ENCODE measurements at places on chromosomes 4 and X.
A peak's percentile ranks its signal among the peaks of the same experiment; 100 is the strongest.

GRCh38 chr4:74197080-74197479 lies 39.2 kb downstream of the MTHFD2L start:
- DNase-seq: no peak

GRCh38 chr4:188432328-188432727 lies 293.1 kb downstream of the TRIML1 start:
- DNase-seq: no peak

DNA sequence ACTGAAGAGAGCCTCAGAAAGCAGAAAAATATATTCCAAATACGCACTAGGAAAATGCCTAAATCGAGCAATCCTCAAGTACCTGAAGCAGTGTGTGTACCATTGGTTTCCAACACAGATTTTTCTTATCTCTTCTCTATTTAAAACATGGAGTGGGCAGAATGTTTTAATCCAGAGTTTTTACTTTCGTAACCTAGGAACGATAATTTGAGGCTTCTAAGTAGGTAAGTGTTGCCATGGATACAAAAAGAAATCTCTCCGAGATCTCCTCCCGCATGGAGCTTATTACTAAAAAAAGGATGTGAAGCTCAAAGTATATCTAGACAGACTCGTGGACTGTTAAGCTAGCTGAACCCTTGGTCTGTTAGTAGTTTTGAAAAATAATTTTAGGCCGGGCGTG lies 23.0 kb upstream of the OTUD4 start:
- DNase-seq: no peak

DNA sequence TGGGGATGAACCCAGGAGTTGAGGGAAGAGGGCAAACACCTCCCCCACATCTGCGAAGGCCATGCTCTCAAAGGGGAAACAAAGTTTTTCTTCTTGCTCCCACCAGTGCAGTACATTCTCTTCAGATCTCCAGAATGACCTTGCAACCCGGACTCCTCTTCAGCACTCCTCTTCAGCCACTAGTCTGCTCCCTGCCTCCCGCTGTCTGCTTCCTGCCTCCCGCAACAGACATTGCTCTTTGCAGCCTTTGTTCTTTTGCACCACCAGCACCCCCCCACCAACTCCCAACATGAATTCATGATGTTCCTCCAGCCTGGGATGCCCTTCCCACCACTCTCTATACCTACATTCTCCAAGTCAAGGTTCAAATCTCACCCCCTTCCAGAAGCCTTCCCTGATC lies 32.1 kb downstream of the UTP14A start:
- no peak for DNase-seq

- no peak for DNase-seq
Observed at GRCh38 chr4:168777277-168777965, 232.6 kb downstream of the CBR4 start.

- DNase-seq: no peak
Observed at GRCh38 chrX:107465932-107466620, 16.6 kb downstream of the FRMPD3 start.

- DNase-seq: no peak
Observed at GRCh38 chr4:169207436-169208089, 63.2 kb downstream of the SH3RF1 start.

GRCh38 chr4:136438645-136439044 lies 1093.6 kb downstream of the PCDH18 start:
- no peak for DNase-seq

- no peak for DNase-seq
Observed at GRCh38 chr4:3521621-3522325, 10.4 kb downstream of the LRPAP1 start.

GRCh38 chr4:89751416-89751815 lies 85.5 kb downstream of the SNCA start:
- DNase-seq: no peak

- no peak for DNase-seq
Observed at GRCh38 chr4:139214039-139214534, 37.1 kb upstream of the ELF2 start.

DNA sequence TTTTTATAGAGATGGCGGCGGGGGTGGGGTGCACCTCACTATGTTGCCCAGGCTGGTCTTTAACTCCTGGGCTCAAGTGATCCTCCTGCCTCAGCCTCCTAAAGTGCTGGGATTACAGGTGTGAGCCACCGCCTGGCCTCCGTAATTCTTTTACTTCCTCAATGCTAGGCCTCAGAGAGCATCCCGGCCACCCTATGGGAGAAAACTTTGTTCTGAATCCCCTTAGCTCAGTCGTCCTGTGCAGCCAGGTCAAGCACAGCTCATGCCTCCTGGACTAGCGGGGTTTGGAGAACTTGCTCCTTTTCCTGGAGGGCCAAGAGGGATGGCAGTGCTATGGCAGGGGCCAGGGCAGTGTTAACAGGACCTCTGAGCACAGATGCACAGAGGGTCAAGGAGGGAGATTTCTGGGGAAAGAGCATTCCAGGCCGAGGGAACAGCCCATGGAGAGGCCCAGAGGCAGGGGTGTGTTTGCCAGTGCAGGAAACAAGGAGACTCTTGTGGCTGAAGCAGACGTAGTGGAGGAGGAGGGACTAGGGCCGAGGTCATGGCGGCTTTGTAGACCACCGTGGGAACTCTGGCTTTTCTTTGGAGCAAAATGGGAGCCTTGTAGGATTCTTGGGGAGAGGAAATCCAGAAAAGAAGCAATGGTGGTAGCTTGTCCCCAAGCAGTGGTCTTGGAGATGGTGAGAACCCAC lies 9.8 kb upstream of the TNIP2 start:
- DNase-seq: no peak

- no peak for DNase-seq
Observed at GRCh38 chrX:19343085-19343534, 617 bp upstream of the PDHA1 start.

DNA sequence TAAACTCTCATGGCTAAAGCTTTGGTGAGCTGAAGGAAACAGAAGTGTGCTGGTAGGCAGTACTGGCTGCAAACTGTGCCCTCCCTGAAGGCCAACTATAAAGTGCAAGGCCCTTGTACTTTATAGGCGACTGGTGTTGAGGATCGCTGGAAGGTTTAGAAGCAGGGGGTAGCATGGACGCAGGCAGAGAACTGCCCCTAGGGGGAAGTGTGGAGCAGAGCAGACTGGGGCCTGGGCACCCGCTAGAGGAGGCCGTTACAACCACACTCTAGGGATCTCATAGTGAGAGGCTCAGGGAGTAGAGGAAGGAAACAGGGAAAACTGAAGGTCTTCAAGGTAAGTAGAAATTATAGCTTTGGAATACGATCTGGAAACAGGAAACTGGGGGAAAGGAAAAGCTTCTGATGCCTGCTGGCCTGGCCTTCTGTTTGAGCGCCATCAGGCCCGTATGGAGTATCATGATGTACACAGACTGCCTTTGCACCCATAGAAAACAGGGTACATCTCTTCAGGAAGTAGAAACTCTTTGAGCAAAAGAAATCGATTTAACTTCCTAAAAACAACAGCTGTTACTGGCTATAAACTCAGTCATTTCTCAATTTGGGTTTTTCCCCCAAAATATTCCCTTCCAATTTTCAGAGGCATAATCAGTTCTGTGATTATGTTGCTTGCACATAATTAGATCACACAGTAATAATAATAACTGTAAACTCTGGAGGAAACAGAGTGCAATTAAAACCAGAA lies 23.9 kb upstream of the TMSB4X start:
- DNase-seq: no peak

- no peak for DNase-seq
Observed at GRCh38 chrX:98299785-98300184, 1416.1 kb downstream of the RPA4 start.

DNA sequence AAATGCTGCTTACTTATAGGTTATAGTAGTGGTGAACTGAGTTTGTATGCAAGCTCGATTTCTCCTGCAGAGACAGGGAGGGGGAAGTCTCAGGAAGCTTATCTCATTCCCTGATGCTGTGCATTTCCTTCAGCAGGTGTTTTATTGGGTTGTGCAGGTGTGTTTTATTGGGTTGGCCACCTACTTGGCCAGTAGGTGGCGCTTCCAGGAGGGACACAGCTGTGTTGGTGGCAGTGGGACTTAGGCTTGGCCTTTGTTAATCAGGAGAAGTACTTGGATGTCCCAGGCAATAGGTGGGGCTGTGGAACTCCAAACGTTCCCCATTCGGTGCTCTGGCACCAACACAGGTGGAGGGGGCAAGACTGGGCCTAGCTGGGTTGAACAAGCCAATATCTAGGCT lies 196.0 kb upstream of the DCAF8L1 start:
- no peak for DNase-seq

DNA sequence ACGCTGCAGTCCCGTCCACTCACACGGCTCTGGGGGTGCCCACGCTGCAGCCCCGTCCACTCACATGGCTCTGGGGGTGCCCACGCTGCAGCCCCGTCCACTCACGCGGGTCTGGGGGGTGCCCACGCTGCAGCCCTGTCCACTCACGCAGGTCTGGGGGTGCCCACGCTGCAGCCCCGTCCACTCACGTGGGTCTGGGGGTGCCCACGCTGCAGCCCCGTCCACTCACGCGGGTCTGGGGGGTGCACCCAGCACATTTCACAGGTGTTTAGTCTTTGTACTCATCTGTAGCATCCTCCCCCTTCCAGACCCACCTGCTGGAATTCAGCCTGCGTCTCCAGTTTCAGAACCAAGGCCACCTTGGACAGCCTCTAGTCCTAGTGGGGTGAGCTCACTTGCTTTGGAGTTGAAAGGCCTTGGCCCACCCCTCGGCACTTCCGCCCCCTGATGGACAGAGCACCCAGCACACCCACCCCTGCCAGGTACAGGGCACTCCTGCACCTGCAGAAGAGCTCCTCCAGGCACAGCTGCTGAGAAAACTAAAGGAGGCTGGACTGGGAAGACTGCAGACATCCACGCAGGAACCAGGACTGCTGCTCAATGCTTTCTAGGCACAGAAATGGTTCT lies 73.0 kb downstream of the ABLIM2 start:
- no peak for DNase-seq

DNA sequence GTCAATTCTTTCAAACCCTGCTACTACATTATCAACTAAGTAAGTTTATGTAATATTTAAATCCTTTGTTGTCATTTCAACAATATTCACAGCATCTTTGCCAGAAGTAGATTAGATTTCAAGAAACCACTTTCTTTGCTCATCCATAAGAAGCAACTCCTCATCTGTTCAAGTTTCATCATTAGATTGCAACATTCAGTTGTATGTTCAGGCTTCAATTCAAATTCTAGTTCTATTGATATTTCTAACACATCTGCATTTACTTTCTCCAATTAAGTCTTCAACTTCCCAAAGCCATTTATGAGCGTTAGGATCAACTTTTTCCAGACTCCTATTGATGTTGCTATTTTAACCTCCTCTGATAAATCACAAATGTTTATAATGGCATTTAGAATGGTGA lies 66.1 kb downstream of the BMP3 start:
- no peak for DNase-seq

- no peak for DNase-seq
Observed at GRCh38 chrX:2967998-2968909, 38.1 kb upstream of the ARSH start.

DNA sequence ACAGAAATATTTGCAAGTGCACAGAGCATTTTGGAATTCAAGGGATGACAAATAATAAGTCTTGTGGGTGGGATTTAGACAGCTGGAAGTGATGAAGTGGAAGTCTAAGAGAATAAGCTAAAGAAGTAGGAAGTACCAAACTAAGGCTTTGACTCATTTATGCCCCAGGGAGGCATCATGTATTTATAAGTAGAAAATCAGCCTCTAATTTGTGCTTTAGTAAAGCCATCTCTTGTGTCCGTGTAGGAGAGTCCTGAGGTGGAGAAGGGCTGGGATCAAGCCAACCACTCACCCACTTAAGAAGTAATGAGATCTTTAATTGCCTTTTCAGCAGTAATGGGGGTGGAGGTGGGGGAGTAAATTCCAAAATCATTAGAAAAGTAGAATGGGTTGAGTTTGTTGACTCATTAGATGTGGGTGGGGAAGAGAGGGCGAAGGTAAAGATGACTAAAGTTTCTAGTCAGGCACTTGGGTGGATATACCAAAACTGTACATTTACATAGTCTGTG lies 356.7 kb downstream of the STIM2 start:
- DNase-seq: no peak

DNA sequence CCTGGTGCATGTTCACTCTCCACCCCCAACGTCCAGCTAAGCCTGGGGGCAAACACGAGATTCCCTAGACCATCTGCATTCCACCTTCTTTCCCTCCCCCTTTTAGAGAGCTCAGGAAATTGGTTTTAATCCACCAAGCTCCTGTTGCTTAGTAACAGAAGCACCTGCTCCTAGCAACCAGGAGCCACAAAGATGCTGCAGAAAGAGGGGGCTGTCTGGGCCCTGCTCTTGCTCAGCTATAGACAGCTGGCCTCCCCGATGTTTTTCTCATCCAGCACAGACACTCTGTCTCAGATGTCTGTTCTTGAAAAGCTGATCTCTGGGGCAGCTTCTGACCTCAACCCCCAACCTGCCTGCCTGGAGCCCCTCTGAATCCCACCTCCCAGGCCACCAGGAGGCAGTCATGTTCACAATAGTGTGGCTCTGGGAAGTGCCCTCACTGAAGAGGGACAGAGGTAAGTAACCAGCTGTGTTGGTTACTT lies 71.5 kb downstream of the SLC16A2 start:
- DNase-seq: no peak

- no peak for DNase-seq
Observed at GRCh38 chr4:74983253-74983635, 50.3 kb downstream of the PARM1 start.

- no peak for DNase-seq
Observed at GRCh38 chr4:146053891-146054290, 115.3 kb upstream of the ZNF827 start.

GRCh38 chr4:173152104-173152503 lies 16.5 kb upstream of the GALNT7 start:
- DNase-seq: no peak

- no peak for DNase-seq
Observed at GRCh38 chr4:90403781-90404180, 276.6 kb downstream of the CCSER1 start.

DNA sequence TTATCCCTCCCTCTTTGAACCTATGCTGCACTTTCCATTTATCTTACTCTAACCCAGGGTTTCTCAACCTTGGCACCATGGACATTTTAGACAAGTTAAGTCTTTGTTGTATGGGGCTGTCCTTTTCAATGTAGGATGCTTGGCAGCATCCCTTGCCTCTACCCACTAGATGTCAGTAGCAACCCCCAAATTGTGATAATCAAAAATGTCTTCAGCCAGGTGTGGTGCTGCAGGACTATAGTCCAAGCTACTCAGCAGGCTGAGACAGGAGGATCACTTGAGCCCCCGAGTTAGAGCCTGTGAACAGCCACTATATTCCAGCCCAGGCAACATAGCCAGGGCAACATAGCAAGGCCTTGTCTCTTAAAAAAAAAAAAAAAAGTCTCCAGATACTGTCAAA lies 7.0 kb downstream of the LRCH2 start:
- peak; percentile 13 for DNase-seq

GRCh38 chr4:78599931-78600375 lies 48.4 kb downstream of the ANXA3 start:
- DNase-seq: no peak

DNA sequence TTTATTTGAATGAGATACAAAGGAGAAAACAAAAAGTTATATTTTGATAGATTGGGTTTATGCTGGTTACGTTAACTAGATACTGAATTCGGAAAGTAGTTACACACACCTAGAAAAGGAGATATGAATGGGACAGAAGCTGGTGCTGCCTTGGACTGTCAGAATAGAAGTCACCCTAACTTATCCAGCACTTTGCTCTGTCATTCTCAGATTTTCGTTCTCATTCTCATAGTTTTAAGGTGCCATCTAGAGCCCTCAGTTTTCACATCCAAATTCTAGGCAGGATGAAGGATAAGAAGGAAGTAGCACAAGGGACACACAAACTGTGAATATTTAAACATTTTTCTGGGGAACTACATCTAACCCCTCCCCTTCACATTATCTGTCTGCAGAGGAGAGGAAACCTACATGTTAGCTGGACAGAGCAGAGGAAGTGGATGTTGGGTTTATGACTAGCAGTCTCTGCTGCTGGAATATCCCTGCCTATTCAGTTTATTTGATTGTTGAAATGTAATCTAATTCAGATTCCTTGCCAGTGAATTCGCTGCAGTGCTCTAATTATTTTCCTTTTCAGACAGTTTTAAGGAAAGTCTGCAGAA lies 521.9 kb downstream of the FAT4 start:
- no peak for DNase-seq
